ENCODE measurements at places on chromosomes 3 and 15.

- DNase-seq, result no peak
These were observed 93.1 kb downstream of the DNASE1L3 start for GRCh38 chr3:58117561-58118181.

- no peak for DNase-seq
These were observed 9.3 kb downstream of the PAK6 start for GRCh38 chr15:40248006-40248783.

DNA sequence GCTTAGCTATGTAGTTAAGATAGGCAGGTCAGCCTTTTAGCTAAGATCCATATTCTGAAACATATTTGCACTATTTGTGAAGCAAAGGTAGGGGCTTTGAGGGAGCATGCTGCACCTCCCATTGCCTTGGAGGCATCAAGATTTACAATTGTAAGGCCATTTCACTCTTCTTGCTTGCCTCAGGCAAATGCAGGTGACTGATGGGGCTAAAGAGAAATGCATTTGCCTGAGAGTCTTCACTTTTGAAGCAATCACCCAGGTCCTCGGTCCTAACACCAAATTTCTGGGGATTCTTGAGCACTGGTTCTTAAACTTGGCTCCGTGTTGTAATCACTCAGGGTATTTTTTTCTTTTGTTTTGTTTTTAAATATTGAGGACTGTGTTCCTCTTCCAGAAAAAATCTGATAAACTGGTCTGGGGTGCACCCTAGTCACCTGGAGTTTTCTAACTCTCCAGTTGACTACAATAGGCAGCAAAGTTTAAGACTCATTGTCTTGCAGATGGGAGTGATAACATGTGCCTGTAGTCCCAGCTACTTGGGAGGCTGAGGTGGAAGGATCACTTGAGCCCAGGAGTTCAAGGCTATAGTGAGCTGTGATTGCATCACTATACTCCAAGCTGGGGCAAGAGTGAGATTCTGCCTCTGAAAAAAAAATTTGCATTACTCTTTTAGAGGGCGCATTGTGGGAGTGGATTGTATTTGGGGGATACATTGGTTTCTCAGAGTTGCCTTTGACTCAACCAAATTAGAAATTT, 68.1 kb downstream of the EOMES start:
- DNase-seq, result no peak

- DNase-seq, result no peak
These were observed 21.5 kb downstream of the CFAP161 start for GRCh38 chr15:81155375-81156218.

DNA sequence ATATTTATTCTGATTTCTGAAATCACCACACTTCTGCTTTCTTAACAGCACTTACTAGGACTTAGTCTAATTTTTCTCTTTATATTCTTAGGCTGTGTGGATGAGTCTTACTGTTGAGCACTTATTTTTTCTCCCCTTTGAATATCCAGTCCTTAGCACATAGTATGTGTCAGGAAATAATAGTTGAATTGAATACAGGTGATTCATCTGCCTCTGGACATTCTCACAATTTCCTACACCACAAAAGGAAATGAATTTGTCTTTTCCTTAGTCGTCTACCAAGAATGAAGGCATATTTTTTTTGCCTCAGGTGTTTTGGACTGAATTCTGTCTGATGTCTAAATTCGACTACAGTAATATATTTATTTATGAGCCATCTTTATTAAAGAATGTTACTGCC, 204.2 kb downstream of the GHSR start:
- no peak for DNase-seq

DNA sequence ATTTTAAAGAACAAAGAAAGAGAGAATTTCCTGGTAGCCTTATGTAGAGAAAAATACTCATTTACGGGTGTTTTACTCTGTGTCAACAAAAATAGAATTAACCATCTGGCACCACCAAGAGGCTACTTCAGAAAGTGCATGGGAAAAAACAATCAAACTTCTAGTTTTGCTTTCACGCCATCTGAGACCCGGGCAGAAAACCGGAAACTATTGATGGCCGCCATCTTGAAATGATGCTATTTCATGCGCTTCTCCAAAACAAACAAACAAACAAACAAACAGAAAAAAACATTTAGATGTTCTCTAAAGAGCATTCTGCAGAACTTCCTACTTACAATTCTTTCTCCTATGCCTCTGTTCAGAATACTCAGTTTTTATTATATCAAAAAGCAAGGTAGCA, 49.4 kb upstream of the SYNPR start:
- no peak for DNase-seq

DNA sequence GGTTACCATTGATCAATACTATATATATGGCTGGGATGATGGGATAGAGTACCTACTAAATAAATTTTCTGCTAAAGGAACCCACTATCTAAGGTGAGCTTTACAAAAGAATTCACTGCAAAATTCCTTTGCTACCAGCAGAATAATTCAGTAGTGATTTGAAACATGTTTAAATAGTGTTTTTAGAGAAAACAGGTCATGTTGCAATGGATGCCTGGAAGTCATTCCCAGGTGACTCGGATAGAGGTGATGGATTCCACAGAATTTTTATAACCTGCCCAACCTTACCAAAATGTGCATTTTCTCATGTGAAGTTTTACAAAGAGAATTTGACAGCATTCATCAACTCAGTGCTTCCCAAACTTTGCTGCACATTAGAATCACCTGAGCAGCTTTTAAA, 53.2 kb downstream of the CEP152 start:
- no peak for DNase-seq
